Stimulated activated CD4-positive, alpha-beta T cell treated with anti-CD3 and anti-CD28 coated beads, Interleukin-12 subunit alpha, Interleukin-12 subunit beta, amount 100 ng/mL, for 4 hours (primary cell): ENCODE measurements at places on chromosomes 6 and 20.

DNA sequence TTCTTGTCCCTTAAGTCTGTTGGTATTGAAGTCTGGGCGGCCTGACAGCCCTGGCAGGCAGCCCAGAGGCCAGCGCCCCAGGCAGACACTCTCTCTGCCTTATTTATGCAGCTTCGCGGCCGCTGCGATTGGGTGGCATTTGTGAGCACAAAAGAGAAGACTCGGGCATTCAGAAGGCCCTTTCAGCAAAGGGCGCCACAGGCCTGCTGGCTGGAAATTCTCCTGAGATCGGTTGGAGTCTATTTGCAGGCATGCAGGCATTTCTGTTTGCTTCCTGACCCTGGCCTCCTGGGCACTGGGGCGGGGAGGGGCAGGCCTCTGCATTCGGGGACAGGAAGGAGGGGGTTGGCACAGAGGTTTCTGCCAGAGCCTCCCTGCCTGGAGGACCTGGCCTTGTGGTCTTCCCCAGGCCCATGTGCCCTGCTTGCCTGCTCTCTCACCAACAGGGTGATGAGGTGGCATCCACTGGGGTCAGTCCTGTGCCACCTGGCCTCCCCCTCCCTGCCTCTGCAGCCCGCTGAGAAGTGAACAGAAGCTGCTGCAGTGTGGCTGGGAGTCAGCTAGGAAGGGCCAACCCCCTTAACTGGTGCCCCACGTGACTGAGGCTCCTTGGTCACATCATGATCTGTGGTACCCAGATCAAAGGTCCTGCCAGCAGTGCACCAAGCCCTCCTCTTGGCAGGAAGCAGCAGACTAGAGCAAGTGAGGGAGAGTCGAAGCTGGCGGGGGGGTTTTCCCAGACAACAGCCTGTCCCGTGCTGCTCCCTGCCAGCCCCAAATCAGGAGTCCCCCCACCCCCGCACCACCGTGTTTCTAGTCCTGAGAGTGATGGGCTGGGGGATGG is 16.6 kb upstream of the CCDC167 start:
- peak; percentile 82 for DNase-seq

- no peak for DNase-seq
These were observed 101.4 kb downstream of the LRRC1 start for GRCh38 chr6:53896196-53896595.

DNA sequence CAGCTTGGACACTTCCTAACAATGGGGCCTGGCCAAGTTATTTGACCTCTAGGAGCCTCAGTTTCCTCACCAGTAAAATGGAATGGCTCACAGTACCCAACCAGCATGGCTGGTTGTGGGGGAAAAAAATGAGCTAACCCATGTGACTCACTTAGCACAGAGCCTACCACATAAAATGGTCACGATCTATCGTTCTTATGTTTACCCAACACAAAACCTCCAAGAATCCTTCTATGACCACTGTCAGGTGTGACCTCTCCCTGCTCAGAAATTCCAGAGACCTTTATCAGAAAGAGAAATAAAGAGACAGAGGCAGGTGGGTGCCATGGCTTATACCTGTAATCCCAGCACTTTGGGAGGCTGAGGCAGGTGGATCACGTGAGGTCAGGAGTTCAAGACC is 39.4 kb downstream of the BPIFB1 start:
- no peak for DNase-seq

GRCh38 chr6:154731296-154732218 is 1.7 kb upstream of the SCAF8 start:
- DNase-seq = no peak

DNA sequence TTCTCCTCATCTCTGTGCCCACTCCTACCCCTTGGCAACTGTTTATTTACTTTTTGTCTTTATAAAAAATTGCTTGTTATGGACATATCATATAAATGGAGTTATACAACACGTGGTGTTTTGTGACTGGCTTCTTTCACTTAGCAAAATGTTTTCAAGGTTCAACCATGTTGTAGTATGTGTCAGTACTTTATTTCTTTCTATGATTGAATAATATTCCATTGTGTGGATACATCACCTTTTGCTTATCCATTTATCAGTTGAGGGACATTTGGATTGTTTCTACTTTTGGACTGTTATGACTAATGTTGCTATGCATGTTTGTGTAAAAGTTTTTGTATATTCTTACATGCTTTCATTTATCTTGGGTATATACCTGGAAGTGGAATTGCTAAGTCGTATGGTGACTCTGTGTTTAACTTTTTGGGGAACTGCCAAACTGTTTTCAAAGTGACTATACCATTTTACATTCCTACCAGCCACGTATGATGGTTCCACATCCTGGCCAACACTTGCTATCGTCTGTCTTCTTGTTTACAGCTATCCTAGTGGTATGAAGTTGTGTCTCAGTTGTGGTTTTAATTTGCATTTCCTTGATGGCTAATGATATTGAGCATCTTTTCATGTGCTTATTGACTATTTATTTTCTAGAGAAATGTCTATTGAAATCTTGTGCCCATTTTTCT is 84.4 kb downstream of the SLX4IP start:
- no peak for DNase-seq

GRCh38 chr20:54172856-54173652 is 732 bp downstream of the CYP24A1 start:
- DNase-seq = no peak

DNA sequence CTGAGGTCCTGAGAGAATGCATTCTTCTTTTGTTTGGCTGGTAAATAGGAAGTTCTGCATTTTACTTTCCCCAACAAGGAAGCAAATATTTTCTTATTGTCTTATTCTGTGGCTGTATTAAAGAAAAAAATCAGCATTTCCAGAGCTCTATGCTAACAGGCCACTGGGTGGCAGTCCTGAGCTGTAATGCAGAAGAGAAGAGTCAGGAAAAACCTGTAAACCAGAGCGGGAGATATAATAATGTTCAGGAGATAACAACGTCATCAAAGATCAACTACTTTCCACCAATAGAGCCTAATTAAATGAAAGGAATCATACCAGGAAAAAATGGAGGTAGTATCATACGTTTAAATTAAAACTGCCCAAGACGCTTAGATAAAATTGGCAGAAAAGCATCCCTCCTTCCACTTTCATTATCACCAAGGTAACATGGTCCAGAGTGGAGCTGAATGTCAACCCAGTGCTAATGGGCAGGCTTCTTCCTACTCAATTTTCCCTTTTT is 55.6 kb upstream of the CARMIL1 start:
- DNase-seq = peak; percentile 66

- DNase-seq = no peak
These were observed 181.9 kb downstream of the SYNDIG1 start for GRCh38 chr20:24651171-24651975.

GRCh38 chr6:157615951-157616350 is 207.1 kb upstream of the SNX9 start:
- DNase-seq = no peak

DNA sequence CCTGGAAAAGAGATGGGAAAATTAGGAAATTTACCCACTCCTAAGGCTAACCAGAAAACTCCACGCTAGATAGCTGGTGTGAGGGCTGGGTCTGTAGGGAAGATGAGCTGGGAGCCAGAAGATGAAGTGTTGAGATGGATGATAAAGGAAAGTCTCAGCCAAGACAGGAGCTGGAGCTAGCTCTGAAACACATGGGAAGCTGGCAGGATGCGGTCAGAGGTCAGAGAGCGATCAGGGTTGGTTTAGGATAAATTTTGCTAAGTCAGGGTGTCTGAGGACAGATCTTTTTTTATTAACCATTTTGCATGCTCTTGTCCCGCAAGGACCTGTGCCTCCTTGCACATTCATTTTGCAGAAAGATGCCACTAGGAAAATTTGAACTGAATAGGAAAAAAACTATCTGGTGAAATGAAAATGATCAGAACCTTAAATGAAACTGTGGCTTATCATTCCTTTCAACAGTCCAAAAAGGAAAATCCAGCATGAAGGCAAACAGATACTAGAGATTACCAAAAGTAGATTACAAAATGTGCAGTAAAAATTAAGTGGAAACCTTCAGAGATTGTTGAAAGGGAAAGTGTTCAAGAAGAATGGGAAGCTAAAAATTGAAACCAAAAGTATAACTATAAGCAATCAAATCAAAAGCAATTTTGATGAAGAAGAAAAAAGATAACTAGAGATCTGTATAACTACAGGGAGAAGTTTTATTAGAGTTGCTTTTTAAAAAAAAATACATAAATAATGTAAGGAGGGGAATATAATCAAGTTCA is 10.7 kb upstream of the EDN1 start:
- DNase-seq = no peak

DNA sequence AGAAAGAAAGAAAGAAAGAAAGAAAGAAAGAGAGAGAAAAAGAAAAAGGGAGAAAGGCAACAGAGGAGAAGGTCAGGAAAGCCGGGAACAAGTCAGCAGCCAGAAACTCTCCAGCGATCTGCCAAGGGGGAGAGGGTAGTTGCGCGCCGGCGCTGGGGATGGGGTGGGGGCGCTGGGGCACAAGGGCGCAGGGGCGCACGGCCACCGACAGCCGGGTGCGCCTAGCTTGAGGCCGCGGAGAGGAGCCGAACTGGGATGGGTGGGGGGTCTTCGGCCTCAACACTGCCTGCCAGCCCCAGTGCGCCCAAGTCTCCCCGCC is 533 bp upstream of the RSPO3 start:
- no peak for DNase-seq

- DNase-seq = no peak
These were observed 65.2 kb downstream of the HFE start for GRCh38 chr6:26152226-26153101.

- DNase-seq = no peak
These were observed 510.8 kb downstream of the PTPRT start for GRCh38 chr20:42678895-42679294.

DNA sequence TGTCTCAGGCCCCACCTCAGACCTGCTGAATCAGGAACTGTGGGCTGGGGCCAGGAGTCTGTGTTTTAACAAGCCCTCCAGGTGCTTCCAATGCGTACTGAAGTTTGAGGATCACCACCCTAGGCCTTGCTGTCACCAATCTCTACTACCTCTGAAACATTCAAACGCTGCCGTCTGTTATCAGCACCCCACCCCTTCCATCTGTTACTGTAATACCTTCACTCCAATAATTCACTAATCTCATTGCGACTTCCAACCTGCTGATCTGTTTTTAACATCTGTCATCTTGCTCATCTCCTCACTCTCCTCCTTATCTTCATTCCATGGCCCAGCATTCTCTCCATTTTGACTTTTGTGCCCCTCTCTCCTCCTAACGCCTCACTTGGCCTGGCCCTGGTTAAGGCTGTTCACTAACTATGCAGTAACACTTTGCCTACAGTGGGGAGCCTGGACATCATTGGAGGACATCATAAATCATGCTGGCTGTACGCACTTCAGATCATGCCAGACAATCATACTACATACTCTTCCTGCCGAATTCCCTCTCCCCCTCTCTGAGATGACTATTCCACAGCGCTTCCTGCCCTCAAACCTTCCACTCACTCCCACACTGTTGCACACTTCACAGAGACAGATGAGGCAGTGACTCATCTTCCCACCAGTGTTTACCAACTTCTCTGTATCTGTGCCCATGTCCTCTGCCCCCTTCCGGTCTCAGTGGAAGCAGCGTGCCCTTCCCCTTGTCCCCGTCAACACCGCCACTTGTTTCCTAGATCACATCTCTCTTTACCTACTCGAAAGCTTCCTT is 3.0 kb upstream of the GUCA1B start:
- DNase-seq = no peak

DNA sequence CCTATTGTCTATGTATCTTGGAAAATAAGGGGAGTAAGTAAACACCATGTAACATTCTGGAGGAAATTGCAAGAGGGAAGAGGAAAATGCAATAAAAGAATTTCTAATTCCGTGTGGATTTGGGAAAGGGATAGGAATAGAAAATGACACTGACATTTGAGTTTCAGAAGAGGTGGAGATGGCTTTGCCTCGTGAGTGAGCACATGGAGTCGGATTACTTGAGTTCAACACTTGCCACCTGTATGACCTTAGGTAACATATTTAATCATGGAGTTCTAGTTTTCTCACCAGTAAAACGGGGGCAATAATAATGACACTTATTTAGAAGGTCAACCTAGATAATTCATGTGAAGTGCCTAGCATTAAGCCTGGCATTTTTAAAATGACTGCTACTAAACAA is 10.8 kb upstream of the PBOV1 start:
- DNase-seq = no peak

- DNase-seq = no peak
These were observed 119.7 kb downstream of the MYLK4 start for GRCh38 chr6:2630891-2631571.

GRCh38 chr6:14888575-14889000 is 357.3 kb upstream of the JARID2 start:
- no peak for DNase-seq

- peak; percentile 16 for DNase-seq
These were observed 84.3 kb upstream of the TAB2 start for GRCh38 chr6:149233056-149233715.

DNA sequence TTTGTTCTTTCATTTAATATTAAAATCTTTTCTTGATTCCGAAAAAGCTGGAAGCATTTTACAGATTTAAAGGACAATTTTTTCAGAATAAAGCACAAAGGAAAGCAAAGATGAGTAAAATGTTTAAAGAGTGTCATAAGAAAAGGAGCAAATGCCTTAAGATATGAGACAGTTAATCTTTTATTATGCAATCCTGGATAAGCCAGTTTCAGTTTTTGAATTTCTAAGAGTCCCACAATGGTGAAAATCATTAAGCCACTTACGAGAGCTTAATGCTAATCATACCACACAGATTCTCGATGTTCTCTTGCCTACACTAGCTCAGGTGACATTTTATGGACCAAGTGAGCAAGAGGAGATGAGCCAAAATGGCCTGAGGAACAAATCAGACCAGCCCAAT is 103.7 kb upstream of the RNF217 start:
- DNase-seq = no peak

DNA sequence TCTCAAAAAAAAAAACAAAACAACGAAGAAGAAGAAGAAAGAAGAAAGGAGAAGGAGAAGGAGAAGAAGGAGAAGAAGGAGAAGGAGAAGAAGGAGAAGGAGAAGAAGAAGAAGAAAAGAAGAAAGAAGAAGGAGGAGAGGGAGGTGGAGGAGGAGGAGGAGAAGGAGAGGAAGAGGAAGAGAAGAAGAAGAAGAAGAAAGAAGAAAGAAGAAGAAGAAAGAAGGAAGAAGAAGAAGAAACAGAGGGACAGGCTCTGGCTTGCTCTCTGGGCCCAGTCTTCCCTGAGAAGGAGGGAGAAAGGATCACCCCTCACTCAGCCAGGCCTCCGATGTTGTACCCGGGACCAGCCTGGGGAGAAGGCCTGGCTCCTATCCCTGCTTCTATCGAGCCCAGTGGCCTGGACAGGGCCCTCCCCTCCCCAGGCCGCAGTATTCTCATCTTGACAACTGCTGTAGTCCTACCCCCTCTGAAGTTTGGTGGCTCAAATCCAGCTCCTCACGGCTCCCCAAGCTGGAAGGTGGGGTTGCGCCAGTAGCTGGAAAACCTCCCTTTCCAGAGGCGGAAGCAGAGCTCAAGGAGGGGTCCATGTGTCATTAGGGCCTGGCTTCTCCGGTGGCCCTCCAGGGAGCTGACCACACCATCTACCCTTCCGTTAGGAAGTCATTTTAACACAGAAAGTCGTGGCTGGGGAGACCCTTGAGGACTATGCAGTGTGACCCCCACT is 18.9 kb downstream of the C6orf132 start:
- DNase-seq = no peak

DNA sequence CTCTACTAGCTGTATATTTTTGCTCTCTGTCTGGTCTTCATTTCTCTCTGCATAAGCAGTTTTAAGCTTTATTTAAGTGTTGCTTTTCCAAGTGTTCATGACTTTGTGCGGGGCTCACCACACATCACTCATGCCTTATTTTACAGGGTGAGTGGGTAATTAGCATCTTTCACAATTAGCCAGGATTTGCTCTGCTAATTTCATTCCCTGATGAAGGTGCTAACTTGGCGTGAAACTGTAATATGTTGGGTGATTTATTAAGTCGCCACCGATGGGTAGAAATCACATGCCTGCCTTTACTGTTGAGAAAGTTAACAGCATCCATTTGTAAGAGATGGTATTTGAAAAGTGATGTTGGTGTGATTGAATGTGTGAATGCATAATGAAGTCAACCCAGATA is 44.7 kb downstream of the DEFB114 start:
- no peak for DNase-seq
